ENCODE measurements at places on chromosomes 4 and X.

GRCh38 chr4:186910385-186910784, 186.7 kb upstream of the FAT1 start:
- DNase-seq, result no peak

DNA sequence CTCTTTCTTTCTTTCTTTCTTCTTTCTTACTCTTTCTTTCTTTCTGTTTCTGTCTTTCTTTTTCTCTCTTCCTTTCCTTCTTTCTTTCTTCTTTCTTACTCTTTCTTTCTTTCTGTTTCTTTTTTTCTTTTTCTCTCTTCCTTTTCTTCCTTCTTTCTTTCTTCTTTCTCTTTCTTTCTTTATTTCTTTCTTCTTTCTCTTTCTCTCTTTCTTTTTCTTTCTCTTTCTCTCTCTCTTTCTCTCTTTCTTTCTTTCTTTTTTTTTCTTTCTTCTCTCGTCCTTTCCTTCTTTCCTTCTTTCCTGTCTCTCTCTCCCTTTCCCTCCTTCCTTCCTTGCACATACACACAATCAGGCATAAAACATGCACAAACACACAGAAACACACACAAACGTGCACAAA, 79.3 kb upstream of the SHOX start:
- DNase-seq, result no peak

DNA sequence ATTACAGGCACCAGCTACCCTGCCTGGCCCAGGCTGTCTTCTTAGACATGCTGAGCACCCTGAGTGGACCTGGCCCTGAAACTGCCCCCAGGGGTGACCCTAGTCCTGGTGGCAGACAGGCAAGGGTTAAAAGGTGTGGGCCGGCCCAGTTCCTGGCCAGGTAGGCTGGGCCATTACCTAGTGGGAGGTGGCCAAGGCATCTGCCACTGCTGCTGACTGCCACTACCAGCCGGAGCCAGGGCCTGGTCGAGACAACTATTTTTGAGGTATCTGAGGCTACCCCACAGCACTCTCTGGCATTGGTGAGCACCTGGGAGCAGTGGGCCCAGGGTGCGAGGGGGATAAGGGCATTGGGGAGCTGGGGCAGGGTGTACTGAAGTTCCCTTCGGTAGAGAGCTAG, at the start of gene CCDC120:
Gene CCDC120, plus strand, starts transcription at position 206 of the 400 bp plus-strand sequence. CDS start 3,043 bp downstream, outside the sequence.
- DNase-seq, result no peak

- DNase-seq, result no peak
Measured at GRCh38 chr4:119690871-119691270, 62.3 kb upstream of the PDE5A start.

DNA sequence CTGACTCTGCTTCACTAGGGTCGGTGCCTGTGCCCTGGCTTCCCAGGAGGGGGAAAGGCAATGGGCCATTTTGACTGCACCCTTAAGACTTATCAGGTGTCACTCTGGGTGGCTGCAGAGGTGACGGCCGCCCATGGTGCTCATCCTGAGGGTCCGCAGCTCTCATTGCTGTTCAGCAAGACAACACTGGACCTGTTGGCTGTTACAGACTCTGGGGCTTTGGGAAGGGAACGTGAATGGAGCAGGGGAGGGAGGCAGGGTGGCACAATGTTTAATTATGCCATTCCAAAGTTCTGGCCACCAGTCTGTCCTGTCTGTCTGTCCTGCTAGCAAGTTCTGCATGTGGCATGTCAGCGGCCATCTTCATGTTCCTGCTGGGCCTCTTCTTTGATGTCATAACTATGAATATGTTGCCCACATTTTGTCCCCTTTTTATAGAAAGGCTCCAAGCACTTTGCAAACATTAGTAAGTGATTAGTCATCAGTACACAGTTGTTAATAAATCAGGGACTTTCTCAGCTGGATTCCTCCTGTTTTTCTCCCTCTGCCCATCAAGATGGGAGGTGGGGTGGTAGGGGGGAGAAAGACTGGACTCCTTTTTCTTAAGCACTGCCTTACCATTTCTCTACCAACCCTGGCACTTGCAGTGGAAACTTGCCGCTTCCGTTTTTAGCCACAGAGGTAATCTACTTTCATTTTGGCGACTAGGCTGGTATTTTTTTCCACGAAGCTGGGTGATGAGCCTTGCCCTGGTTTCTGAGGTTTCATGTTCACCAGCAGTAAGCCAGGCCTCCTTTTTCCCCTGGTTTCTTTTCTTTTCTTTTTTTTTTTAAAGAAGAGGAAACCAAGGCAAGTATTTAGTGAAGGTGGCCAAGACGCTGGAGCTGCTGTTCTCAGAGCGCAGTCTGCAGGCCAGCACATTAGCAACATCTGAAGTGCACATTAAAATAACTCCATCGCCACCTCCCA, 88.6 kb upstream of the TRIM2 start:
- peak; percentile 39 for DNase-seq

DNA sequence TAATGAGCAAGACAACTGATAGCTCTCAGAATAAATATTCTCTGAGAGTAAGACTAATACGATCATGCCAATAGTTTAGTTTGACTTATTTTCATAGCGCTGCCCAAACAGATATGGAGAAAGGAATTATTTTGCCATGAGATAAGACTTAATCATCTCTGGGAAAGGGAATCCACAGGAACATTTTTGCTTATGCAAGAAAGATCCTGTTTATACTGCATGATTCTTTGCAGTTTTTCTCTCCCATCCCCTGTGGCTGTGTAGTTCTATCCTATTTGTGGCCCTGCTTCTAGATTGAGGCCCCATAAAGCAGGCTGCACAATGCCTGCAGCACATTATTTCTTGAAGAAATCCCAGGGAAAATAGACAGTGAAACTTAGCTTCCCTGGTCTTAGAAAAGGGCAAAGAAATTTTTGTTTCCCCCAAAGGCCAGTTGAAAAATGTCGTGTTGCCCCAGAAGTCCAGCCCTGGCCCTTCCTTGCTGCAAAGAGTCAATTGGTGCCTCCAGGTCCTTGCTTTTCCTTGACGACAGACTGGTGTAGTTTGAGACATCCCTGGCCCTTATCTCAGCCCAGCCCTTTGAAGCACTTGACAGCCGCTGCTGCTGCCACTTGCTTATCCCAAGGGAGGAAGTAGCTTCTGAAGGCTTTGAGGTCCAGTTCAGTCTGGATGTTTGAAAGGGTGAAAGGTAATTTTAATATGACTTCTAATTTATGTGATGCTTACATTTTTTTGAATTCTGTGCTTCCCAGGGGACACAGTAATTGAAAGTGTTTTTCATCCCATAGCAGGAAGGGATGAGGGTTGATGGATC, 45.0 kb upstream of the SH3RF1 start:
- no peak for DNase-seq

GRCh38 chrX:151398346-151398745, 1.3 kb downstream of the VMA21 start:
- no peak for DNase-seq

GRCh38 chr4:175536852-175537453, 275.1 kb downstream of the GPM6A start:
- no peak for DNase-seq

GRCh38 chr4:61445374-61446063, 245.4 kb downstream of the ADGRL3 start:
- no peak for DNase-seq

- no peak for DNase-seq
Measured at GRCh38 chrX:109537324-109537665, 651 bp downstream of the NXT2 start.

GRCh38 chrX:107374831-107375230, 74.6 kb upstream of the FRMPD3 start:
- no peak for DNase-seq

- no peak for DNase-seq
Measured at GRCh38 chrX:110267874-110268273, 50.0 kb downstream of the AMMECR1 start.

DNA sequence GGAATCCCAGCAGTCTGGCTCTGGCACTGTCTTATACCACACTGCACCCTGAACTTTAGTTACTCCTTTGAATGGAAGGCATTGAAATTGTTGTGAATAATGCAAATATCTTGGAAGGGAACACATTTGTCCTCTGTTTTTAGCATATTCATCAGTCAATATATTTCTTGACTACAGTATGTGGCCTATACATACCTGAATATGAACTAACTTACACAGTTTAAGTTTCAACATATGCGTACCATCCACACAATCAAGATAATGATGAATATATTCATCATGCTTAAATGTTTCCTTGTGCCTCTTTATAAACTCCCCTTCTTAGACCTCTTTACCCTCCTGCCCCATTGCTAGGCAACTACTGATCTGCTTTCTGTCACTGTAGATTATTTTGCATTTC, 145.7 kb upstream of the ESX1 start:
- no peak for DNase-seq

DNA sequence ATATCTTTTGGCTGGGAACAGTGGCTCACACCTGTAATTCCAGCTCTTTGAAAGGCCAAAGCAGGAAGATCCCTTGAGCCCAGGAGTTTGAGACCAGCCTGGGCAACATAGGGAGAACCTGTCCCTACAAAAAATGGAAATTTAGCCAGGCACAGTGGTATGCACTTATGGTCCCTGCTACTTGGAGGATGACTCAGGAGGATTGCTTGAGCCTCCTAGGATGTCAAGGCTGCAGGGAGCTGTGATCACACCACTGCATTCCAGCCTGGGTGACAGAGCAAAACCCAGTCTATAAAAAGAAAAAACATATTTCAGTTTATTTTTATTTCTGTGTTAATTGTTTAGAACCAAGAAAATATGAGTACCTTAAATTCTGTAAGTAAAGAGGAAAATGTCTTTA, 123.7 kb downstream of the CBR4 start:
- no peak for DNase-seq

DNA sequence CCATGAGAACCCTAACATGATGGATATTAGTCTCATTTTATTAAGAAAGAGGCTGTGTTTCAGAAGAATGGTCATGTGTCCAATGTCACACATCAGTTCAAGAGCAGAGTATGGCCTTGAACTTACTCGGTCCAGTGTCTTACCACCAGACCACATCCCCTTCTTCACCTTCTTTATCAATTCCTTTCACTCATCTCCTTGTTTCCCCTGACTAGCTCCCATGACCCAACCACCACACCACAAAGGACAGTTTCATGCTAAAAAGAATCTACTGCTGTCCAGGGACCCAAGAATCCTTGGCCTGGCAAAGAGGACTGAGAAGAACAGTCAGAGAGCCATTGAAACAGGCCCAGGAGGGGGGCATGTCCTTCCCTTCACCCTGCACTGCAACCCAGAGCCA, 33.6 kb upstream of the MSN start:
- DNase-seq, result no peak

DNA sequence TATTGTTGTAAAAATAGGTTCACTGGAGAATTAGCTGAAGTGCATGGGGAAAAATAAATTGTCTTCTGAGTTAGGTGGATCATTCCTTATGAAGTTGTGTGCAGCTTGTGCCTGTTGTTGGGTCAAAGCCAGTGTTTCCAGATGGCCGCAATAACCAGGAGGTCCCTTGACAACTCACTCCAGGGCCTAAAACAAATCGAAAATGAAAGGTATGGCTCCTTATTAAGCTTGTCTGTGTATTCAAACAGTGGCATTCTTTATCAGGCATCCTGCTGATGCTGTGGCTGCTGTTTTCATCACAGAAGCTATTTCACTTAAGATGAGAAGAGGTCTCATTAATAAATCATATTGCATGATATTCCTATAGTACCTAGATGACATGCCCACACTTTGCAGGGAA, 80.2 kb downstream of the GRIA2 start:
- DNase-seq, result no peak

All from stimulated activated CD8-positive, alpha-beta memory T cell treated with anti-CD3 and anti-CD28 coated beads, Interleukin-15, amount 100 ng/mL, for 4 hours (primary cell).